ENCODE measurements at places on chromosomes 2 and 18.

DNA sequence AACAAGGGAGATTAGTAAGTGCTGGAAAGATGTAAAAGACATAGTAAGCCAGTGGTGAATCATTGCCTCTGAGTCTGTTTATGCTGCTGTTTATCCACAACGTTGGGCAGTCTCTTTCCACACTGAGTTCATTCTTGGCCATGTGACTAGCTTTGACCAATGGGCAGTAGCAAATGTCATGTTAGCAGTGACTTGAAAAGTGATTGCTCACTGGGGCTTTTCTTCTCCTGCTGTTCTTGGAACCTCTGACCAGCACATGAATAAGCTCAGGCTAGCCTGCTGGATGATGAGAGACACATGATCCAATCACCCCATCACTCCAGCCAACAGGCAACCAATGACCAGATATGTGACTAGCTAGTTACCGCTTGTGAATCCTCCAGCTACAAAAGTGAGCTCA is 360.4 kb downstream of the SLC4A3 start:
- DNase-seq, result no peak

- peak; percentile 81 for DNase-seq
Observed at GRCh38 chr2:147045113-147045512, 799.7 kb upstream of the ACVR2A start.

GRCh38 chr2:109379507-109379906 is 234.3 kb downstream of the SEPTIN10 start:
- DNase-seq, result no peak

- no peak for DNase-seq
Observed at GRCh38 chr2:157940024-157940423, 63.9 kb upstream of the ACVR1 start.

DNA sequence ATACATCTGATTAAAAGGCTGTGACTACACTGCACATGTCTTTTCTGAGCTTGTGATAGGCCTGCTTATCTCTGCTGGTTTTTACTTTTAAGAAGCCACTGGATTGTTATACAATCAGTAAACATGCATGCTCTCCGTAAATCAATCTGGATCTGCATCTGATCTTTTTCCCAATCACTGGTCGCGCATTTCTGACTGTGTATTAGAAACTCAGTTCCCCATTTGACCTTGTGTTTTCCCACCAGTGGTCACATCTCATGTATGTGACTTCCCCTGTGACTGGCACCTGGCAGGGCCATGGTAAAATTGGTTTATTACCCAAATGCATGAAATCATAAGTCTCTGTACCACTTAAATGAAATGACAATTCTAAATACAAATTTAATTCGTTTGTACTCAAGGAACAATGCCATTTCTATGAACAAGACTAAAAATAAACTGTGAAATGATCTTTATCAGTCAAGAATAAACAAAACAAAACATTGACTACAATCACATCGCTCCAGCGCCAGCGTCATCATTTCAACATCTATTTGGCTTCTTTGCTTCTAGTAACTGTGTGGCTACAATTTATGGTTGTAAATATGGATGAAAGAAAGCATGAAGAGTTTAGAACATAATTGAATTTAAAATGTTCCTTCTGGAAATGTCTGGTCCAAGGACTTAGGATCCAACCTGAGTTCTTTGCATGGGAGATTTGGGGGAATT is 396.6 kb upstream of the TRIB2 start:
- DNase-seq, result no peak

DNA sequence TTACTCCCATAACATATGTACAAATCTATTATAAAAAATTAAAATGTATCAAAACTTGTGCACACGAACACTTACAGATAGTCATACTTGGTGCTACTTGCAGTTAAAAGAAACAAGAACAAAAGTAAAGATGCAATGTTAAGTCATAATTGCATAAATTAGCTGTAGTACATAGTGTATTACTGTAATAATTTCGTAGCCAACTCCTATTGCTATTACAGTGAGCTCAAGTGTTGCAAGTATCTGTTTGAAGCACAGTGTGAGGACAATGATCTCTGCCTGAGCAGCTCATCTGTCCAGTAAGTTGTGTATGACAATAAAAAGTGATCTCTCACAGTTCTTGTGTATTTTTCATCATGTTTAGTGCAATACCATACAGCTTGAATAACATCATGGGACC is 7.5 kb upstream of the SERPINB13 start:
- no peak for DNase-seq

DNA sequence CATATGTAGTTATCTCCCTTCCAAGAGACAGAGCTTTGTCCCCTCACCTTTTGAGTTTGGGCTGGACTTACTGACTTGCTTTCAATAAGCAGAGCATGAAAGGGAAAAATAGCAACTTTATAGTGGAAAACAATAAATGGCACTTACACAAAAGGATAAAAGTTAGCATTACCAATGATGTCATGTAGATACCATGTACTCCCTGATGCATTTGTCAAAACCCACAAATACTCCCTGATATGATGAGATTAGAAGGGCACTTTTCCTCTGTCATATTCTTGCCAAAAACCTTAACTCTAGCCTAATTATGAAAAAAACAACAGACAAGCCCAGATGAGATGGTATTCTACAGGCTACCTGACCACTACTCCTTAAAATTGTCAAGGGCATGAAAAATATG is 16.0 kb downstream of the HIBCH start:
- no peak for DNase-seq

- no peak for DNase-seq
Observed at GRCh38 chr2:66698576-66699239, 263.8 kb downstream of the MEIS1 start.

GRCh38 chr18:68841301-68841700 is 43.4 kb downstream of the CCDC102B start:
- DNase-seq, result no peak

DNA sequence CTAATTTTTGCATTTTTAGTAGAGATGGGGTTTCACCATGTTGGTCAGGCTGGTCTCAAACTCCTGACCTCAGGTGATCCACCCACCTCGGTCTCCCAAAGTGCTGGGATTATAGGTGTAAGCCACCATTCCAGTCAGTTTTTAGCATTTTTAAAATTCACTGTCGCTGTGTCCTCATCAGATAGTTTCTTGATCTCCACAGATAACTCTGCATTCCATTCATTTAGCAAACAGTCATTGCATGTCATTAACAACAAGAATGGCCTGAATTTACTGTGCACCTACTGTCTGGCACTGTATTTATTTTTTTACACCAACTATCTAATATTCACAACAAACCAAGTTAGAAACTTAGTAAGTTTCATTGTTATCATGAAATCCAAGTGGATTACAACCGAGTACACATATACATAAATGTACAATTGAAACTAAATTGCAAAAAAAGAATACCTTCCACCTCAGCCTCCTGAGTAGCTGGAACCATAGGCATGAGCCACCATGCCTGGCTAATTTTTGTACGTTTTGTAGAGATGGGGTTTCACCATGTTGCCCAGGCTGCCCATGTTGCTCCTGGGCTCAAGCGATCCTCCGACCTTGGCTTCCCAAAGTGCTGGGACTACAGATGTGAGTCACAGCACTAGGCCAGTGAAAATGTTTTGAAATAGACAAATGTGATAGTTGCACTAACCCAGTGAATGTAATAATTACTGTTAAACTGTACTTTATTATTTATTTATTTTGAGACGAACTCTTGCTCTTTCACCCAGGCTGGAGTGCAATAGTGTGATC is 4.3 kb downstream of the MCEE start:
- no peak for DNase-seq

- no peak for DNase-seq
Observed at GRCh38 chr2:231102772-231103171, 22.1 kb downstream of the HTR2B start.

DNA sequence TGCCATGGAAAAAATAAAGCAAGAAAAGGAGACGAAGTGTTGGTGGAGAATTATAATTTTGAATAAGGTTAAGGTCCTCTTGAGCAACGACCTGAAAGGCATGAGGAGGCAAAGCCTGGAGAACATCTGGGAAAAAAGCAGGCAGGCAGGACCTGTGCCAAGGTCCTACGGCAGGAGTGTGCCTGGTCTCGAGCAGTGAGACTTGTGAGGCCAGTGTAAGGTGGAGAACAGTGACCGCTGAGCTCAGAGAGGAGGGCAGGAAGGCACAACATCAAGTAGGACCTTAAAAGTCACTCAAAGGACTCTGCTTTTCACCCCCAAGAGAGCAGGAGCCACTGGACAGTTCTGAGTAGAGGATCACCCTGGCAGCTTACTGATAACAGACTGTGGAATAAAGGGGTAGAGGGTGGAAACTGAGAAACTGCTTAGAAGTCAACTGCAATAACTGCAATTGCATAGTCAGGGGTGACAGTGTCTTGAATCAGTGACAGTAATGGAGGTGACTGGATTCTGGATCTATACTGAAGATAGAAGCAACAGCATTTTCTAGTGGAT is 3.5 kb downstream of the NOL10 start:
- DNase-seq, result no peak

- no peak for DNase-seq
Observed at GRCh38 chr2:144925886-144926285, 406.0 kb upstream of the ZEB2 start.

- no peak for DNase-seq
Observed at GRCh38 chr2:102724553-102724952, 37.3 kb upstream of the TMEM182 start.

- DNase-seq, result no peak
Observed at GRCh38 chr2:28444956-28445355, 50.9 kb upstream of the PLB1 start.

- DNase-seq, result no peak
Observed at GRCh38 chr2:140947236-140947635, 1183.6 kb downstream of the LRP1B start.

- no peak for DNase-seq
Observed at GRCh38 chr2:120091436-120091835, 78.6 kb downstream of the EPB41L5 start.

- no peak for DNase-seq
Observed at GRCh38 chr2:134397146-134397896, 143.4 kb downstream of the MGAT5 start.

GRCh38 chr2:212723226-212723625 is 184.6 kb upstream of the ERBB4 start:
- DNase-seq, result no peak

GRCh38 chr18:9433671-9434121 is 41.6 kb upstream of the RALBP1 start:
- no peak for DNase-seq

DNA sequence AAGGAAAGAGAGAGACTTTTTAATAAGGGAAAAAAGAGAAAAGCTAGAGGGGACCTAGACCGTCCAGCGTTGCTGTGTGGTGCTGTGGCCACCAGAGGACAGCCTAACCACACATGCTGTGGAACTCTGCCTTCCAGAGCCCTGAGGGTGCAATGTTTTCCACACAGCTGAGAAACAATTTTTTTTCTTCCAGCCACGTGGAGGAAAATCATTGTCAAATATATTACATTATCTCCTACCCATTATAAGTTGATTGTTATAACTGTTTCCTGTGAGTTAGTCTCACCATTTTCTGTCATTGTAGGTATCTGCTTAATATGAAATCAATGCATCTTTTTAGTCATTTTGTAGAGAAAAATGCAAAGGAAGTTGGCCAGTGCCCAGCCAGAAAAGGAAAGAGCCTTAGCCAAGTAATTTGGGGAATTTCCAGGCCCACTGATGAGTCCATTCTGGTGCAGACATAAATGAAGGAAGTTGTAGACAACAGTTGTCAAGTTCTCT is 5.9 kb upstream of the MRPL19 start:
- DNase-seq, result peak; percentile 69

GRCh38 chr18:4847056-4847455 is 350.0 kb downstream of the AKAIN1 start:
- no peak for DNase-seq

- DNase-seq, result no peak
Observed at GRCh38 chr2:37781028-37781427, 109.6 kb upstream of the CDC42EP3 start.

GRCh38 chr2:39932198-39932597 is 153.1 kb upstream of the THUMPD2 start:
- DNase-seq, result no peak

DNA sequence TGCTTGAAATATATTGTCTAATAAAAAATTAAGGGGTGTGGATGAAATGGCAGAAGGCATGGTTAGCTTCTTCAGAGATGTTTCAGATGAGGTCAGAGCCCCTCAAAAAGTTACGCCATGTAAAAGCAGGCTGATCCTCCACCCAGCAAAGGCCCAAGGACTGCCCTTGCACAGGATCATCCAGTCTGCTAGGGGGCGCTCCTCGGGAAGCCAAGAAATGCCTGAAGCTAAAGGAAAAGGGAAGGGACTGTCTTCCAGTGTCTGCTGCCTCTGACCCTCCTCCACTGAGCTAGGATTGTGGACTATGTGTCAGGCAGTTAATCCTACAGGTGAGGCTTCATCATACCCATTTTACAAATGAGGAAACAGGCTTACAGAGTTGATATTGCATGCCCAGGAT is 33.8 kb upstream of the TEX51 start:
- no peak for DNase-seq

DNA sequence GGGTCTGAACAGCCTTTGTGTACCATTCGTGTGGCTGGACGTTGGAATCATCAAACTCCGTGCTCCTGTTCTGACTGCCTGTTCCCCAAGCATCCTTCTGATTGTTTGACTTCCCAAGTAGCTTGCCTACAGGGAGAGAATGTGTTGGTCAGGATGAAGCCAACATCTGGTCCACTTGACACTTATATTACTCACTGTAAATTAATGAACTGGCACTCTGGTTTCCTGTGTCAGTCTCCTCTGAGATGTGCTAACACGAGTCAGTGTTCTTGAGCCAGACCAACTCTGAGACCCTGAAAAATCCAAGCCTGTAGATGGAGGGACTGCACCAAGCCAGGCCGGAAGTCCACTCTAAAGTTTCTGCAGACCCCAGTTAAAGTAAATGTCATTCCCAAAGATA is 440.9 kb downstream of the ZNF516 start:
- no peak for DNase-seq

- no peak for DNase-seq
Observed at GRCh38 chr2:52220393-52220792, 1188.5 kb upstream of the NRXN1 start.

GRCh38 chr2:88735853-88736252 is 44.4 kb downstream of the RPIA start:
- DNase-seq, result no peak

DNA sequence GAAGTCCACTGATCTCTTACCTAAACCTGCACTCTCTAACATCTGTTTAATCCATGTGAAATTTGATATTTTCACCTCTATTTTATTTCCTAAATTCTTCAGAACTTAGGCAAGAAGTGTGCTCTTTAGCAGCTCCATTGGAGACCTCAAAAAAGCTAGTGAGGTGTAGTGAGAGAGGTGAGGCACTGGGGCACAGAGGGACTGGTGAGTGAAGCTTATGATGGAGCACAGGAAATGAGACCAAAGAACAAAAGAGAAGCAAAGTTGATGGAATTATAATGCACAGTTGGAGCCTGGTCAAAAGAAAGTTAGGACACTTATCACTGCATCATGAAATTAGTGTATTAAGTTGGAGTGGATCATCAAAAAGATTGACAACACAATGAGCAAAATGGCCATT is 1050.7 kb upstream of the NRXN1 start:
- no peak for DNase-seq

GRCh38 chr2:157432475-157433106 is 11.3 kb downstream of the CYTIP start:
- DNase-seq, result no peak

Measured in neural progenitor cell (in vitro differentiated cells).